ENCODE measurements at places on chromosomes 1 and 21.

GRCh38 chr1:146051452-146051851, 29.9 kb upstream of the HJV start:
- no peak for DNase-seq

DNA sequence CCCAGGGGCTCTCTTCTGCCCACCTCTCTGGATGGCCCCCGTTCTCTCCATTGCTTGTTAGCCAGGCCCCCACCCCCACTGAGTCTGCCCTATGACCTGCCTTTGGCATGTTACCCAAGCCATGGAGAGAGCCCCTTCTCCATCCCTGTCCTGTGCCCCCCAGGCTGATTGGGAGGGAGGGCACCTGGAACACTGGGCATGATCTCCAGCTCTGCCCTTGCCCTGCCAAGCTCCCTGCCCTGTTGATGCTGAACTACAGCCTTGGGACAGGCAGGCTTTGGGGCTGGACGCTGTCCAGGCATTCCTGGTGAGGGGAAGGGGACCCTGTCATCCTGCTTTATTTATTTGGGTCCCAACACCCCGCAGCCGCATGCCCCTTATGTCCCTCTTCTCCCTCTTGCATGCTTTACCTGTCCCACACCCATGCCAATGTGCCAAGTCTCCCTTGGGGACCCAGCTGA, 10.7 kb downstream of the TRIM46 start:
- no peak for DNase-seq

DNA sequence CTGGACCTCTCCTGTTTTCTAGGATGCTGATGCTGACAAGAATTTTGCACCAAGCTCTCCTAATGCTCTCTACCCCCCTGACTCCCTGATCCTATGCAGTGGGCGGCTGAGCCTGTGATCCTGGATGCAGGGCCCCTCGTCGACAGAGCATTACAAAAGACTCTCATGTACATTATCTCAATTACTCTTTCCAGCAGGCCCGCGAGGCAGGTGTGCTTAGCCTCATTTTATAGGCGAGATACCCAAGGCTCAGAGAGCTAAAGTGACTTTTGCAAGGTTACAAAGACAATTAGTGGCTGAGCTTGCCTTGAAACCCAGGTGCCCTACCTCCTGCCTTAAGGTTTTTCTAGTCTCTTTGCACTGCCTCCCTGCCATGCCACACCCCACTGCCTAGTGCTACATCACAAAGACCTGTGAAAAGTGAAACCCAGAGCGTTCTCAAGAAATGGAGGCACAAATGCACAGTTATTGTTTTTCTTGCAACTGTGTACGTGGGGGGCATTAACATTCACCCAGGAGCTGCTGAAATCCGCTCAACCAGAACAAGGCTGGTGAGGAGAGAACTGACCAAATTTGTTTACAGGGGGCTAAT, 10.0 kb upstream of the C8A start:
- DNase-seq = no peak

DNA sequence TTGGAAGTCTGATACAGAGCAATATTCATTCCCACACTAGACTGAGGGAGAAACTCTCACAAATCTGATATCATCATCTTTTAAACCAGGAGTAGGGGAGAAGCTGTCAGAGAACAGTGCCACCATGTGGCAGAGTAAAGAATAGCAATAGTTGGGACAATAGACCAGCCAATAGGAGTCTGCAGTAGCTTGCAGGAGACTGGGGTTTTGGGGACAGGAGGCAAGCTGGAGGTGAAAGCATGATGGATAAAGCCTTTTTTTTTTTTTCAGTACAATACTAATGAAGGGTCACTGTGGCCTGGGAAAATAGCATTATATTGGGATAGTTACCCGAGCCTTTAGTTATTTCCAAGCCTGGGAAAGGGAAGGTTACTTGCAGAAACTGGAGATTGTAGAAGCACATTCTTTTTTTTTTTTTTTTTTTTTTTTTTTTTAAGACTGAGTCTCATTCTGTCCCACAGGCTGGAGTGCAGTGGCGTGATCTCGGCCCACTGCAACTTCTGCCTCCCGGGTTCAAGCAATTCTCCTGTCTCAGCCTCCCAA, 120.7 kb downstream of the S1PR1 start:
- peak; percentile 93 for DNase-seq

- DNase-seq = no peak
Measured at GRCh38 chr1:226607821-226608220, 59.3 kb downstream of the STUM start.

- DNase-seq = no peak
Measured at GRCh38 chr1:228236744-228237143, 28.9 kb downstream of the OBSCN start.

- no peak for DNase-seq
Measured at GRCh38 chr1:50105433-50105832, 3.3 kb upstream of the ELAVL4 start.

GRCh38 chr1:63116016-63116415, 206.4 kb upstream of the FOXD3 start:
- no peak for DNase-seq

DNA sequence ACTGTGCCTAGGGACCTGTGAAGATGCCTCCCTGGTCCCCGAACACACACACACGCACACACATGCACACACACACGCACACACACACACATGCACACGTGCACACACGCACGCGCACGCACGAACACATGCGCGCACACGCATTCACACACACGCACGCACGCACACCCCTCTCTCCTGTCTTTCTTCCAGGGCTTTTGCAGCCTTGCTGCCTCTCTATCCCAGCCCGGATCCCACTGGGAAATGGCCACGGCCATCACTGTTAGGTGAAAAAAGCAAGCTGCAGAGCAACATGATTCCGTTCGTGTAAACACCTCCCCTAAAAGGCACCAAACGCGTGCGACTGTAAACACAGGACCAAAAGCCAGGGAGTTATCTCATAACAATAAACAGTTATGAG, 39.7 kb downstream of the NKAIN1 start:
- DNase-seq = no peak

DNA sequence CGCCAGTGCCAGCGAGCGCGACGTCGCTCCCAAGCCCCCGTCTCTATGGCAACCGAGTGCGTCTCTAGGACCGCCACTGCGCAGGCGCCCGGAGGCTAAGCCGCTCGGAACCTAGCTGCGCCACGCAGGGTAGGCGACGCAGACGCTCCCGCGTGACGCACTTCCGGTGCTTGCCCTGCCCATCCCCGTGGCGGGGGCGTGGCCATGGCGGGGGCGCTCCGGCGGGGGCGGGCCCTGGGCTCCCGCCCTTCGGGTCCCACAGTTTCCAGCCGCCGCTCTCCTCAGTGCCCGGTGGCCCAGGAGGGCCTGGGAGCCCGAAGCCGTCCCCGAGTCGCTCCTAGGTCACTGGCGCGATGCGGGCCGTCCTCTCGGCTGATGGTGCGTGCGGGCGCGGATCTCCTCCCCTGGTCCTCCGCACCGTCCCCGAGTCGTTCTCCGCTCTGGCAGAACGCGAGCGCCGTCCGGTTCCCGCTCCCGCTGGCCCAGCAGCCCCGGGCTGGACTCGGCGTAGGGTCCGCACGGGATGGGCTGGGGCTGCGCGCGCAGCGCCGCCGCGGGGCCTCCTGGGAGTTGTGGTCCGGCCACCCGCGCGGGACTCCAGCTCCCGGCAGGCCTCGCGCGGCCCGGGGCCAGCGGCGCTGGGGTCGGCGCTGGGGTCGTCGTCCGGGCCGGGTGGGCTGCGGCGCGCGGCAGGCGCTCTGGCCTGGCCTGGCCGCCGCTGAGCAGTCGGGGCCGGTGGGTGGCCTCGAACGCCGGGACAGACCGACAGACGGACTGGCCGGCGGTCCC, at the start of gene MIB2:
Gene MIB2, plus strand, starts transcription at position 245 of the 789 bp plus-strand sequence. CDS start 7,953 bp downstream, outside the sequence.
- peak; percentile 94 for DNase-seq

DNA sequence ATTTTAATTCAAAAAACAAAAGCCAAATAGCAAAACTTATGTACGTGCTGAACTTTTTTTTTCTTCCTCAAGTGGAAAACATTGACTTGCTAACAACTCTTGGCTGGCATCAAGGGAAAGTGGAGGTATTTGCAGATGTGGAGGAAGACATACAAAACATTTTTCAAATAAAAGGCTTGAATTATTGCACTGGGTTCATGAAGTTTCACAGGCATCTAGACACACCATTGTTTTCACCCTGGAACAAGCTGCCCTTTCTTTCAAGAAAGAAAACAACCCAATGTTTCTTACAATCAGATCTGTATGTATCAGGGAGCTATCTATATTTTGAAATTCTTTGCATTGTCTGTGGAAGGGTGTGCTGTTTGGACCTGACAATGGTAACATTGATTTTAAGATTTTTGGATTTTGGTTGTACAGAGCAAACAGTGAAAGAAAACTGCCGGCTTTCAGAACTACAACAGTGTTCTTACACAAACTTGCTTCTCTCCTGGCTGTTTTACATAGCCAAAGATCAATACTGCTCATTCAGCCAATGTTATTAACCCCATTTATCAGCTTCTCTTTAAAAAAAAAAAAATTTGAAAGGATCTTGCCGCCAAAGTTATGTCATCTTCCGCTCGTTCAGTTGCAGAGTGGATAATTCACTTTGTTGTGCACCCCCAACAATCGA, 187.7 kb upstream of the FOXD3 start:
- DNase-seq = no peak

- DNase-seq = peak; percentile 91
Measured at GRCh38 chr1:108107658-108108057, 92.5 kb downstream of the SLC25A24 start.

DNA sequence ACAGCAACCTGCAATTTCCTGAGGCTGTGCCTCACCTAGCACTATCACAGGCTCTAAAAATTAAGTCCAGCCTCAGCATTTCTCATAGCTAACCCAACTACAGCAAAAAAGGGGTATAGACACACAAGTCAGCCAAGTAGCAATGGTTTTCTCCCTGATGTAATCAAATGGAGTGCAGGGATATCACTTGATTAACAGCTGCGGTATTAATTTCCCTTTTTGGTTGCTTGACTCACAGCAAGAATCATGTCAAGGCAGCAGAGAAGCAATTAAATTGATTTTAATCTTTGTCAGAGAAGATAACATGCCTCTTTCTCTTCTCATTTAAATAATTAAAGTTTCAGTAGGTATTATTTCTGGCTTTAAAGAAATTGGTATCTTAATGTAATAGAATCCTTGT, 278.9 kb downstream of the RWDD3 start:
- no peak for DNase-seq

GRCh38 chr1:51189421-51190073, 46.5 kb upstream of the RNF11 start:
- peak; percentile 82 for DNase-seq

DNA sequence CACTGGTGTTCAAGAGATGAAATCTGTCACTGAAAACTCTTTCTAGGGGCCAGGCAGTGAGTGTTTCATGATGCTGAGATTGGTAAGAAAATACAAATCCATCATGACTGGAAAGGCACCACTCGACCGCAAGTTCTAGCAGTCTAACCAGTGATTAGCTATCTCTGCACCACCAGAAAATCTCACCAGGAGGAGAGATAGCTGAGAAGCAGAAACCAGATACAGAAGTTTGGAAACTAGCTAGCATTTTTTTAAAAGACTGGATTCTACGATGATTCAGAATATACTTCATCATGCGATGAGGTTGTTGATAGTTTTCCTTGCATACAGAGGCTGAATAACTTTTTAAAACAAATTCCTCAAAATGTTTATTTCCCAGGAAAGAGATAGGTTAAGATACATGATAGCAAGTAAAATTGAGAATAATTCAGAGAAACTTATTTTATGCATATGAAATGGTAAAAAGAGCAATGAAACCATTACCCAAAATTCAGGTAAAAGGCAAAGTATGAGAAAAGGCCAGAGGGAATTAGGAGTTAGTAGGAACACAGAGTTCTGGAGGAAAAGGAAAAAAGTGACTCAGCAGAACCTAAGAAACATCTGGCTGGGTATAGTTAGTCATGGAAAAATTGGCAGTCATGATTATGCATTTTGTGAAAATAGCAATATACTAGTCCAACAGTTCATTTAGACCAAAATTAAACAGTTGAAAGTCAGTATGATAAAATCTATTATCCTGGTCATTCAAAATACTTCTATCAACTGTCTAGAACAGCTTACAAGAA, 3.3 kb upstream of the F3 start:
- DNase-seq = no peak

- peak; percentile 72 for DNase-seq
Measured at GRCh38 chr1:103514920-103515503, 10.5 kb upstream of the RNPC3 start.

GRCh38 chr21:25571726-25572121, 35.6 kb downstream of the MRPL39 start:
- DNase-seq = no peak

- DNase-seq = no peak
Measured at GRCh38 chr1:167927046-167927754, 9.3 kb upstream of the DCAF6 start.
